ENCODE measurements at places on chromosomes 12 and 14. TPM values are rescaled to one million over a fixed set of nuclear protein-coding genes. Genes with fewer than 3 reads are reported as not detected.

The ART4 gene
- total RNA-seq: not detected

The CABP1 gene
- total RNA-seq: not detected

- no peaks in the 10 kb centered on the region for H3K36me3 ChIP-seq
- no peak overlapping the region for H3K27ac ChIP-seq
- no peak overlapping the region for H3K4me3 ChIP-seq
- H3K27me3 ChIP-seq: no peaks in the 10 kb centered on the region
- no peaks in the 10 kb centered on the region for H3K4me1 ChIP-seq
- DNase-seq: no peak
These were observed 91.8 kb downstream of the SLC41A2 start for GRCh38 chr12:104866291-104866690.

- no peak for DNase-seq
- no peaks in the 10 kb centered on the region for H3K4me1 ChIP-seq
- H3K4me3 ChIP-seq: no peak overlapping the region
- no peaks in the 10 kb centered on the region for H3K27me3 ChIP-seq
These were observed 180.9 kb upstream of the PDE3A start for GRCh38 chr12:20187456-20187855.

DNA sequence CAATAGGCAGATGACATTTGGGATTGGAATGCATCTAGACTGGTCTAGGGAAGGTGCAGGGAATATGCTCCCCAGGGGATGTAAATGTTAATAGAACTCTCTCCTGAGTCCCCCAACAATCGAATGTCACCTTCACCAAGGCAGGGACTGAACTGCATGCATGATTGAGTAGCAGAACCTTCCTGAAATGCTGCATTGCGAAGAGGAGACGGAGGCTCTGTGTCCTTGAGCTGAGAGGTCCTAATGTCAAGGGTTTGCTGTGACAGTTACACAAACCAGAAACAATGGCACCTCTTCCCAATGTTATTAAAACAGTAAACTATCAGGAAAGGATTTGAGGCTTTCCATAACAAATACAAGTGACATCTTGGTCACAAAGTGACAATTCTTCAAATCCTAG lies 117.5 kb upstream of the SFSWAP start:
- no peaks in the 10 kb centered on the region for H3K36me3 ChIP-seq
- H3K27me3 ChIP-seq: no peaks in the 10 kb centered on the region
- no peak for DNase-seq
- no peak overlapping the region for H3K27ac ChIP-seq
- H3K4me1 ChIP-seq: peaks cover 10% of the 10 kb centered on the region

All from B cell (primary cell).